ENCODE measurements at places on chromosomes 7 and 10.

DNA sequence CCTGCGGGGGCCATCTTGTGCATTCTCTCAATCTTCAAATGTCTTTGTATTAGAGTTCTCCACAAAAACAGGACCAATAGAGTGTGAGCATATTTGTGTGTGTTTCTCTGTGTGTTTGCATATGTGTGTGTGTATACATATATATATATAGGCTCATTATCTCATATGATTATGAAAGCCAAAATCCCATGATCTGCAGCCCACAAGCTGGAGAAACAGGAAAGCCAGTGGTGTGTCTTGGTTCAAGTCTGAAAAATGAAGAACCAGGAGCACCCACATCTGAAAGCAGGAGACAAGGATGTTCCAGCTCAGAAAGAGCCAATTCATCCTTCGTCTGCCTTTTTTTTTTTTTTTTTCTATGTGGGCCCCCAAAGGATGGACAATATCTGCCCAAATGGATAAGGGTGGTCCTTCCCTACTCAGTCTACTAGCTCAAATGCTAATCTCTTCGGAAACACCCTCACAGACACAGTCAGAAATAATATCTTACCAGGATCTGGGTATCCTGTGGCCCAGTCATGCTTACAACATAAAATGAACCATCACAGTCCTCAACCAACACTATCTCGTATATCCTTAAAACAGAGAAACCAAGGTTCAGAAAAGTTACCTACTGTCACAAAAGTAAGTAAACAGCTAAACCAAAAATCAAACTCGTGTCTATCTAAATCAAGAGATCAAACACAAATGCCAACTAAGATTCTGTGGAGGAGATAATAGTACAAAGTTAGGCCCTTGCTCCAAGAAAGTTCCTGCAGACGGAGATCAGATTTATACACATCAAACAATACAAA is 141.9 kb downstream of the JMJD1C start:
- DNase-seq, result no peak

DNA sequence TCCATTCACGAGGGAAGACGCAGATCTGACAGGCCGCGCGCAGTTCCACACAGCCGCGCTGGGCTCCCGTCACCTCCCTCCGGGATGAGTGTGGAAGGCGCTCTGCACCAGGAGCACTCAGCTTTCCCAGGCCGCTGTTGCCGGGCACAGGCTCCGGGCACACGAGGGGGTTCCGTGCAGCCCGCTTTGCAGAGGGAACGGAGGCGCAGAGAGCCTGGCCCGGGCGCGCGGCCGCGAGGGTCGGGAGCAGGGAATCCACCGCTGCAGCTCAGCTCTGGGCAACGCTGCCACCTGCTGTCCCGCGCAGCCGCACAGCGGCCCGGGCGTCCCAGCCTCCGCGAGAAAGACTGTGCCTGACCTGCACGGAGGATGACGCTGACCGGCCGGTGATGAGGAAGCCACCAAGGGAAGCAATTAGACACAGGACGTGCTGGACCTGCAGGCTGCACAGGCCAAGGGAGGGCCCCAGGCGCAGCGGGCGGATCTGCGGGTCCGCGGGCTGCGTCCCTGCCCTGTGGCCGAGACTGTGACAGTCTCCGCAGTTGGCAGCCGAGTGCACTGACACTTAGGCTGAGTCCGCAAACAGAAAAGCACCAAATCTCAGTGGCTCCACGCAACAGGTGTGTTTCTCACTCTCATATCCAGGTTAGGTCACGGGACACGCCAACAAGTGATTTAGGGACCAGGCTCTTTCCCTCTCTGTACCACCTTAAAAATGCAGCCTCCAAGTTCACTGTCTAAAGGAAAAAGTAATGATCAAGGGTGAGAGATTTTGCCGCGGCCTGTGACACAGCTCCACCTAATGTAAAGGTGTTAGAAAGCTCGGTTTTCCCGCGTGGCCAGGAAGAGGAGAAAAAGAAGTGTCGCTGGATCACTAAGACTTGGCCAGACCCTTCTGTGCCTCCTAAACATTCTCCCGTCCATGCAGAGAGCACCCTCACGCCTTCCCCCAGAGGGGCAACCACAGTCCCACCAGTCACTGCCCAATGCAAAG is 94.5 kb downstream of the SEC61G start:
- peak; percentile 32 for DNase-seq

DNA sequence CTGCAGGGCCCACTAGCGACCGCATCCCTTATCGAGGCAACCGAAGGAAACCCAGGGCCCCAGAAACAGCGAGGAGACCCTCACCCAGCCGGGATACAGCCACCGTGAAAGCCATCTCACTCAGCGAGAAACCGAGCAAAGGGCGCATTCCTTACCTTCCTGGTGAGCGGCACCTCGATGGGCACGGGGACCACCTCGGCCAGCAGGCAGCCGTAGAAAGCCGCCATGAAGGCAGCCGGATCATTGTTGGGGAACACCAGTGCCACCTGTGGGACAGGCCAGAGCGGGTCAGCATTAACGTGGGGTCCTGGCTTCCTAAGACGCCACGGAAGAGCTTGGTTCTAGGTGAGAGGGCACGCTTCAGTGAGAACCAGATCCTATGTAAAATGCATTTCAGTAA is 263.7 kb downstream of the ZMYND11 start:
- DNase-seq, result no peak

DNA sequence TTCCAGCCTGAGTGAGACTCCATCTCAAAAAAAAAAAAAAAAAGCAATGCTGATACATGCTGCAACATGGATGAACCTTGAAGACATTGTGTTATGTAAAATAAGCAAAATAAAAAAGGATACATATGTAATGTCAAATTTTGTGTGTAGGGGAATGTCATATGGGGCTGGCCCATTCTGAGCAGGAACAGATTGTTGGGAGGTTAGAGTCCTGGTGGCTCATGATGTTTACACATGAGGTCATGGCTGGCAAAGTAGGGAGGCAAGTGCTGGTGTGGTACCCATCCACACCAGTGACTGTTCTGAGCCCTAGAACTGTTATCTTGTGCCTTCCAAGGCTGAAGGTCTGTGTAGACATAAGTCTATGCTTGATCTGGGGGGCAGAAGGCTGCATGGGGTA is 37.6 kb downstream of the ZNF92 start:
- no peak for DNase-seq

DNA sequence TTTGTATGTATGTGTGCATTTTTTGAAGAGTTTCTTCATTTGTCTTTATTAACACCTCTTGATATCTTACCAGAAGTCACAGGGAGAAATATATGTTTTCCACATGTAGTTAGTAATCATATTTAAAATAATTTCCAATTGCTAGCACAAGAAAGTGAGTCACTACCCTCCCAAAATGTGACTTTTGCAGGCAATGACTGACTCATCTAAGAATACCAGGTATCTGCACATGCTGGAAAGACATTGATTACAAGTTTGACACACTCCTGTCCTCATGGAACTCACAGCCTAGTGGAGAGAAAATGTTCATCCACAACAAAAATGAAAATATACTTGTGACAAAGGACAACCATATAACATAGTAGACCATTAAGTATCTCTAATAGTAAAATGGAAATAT is 82.9 kb downstream of the SEMA3D start:
- no peak for DNase-seq

DNA sequence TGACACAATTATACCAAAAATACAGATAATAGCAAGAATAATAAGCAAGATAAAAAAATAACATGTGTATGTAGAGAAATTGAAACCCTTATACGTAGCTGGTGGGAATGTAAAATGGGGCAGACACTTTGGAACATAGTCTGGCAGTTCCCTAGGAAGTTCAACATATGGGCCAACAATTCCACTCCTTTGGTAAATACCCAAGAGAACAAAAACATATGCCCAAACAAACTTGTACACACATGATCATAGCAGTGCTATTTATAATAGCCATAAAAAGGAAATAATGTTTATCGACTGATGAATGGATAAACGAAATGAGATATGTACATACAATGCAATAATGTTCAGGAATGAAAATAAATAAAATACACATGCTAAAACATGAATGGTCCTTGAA is 462.4 kb upstream of the SORCS1 start:
- DNase-seq, result no peak

DNA sequence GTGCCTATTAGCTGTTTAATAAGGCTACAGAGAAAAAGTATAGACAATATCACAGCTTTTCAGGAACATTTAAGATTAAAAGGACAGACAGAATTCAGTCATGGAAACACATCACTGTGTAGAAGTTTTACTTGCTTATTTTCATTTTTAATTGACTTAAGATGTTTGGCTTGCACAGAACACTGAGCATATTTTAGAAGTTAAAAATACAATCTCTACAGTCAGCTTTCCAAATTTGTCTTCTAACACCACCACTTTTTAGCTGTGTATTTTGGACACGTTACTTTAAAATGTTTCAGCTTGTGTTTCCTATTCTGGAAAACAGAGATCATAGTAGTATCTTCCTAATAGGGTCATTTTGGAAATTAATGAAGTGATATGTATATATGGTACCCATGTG is 11.8 kb downstream of the CFAP69 start:
- no peak for DNase-seq

GRCh38 chr10:15742836-15743235 is 23.1 kb upstream of the ITGA8 start:
- no peak for DNase-seq

GRCh38 chr7:96075510-96076349 is 246.2 kb downstream of the SLC25A13 start:
- peak; percentile 65 for DNase-seq

GRCh38 chr10:6009150-6009549 is 31.8 kb upstream of the IL15RA start:
- DNase-seq, result no peak

- no peak for DNase-seq
These were observed 609.6 kb downstream of the PARD3 start for GRCh38 chr10:34205452-34205851.

Measured in G401 (cell line).